ENCODE measurements at places on chromosomes 3 and 15.

DNA sequence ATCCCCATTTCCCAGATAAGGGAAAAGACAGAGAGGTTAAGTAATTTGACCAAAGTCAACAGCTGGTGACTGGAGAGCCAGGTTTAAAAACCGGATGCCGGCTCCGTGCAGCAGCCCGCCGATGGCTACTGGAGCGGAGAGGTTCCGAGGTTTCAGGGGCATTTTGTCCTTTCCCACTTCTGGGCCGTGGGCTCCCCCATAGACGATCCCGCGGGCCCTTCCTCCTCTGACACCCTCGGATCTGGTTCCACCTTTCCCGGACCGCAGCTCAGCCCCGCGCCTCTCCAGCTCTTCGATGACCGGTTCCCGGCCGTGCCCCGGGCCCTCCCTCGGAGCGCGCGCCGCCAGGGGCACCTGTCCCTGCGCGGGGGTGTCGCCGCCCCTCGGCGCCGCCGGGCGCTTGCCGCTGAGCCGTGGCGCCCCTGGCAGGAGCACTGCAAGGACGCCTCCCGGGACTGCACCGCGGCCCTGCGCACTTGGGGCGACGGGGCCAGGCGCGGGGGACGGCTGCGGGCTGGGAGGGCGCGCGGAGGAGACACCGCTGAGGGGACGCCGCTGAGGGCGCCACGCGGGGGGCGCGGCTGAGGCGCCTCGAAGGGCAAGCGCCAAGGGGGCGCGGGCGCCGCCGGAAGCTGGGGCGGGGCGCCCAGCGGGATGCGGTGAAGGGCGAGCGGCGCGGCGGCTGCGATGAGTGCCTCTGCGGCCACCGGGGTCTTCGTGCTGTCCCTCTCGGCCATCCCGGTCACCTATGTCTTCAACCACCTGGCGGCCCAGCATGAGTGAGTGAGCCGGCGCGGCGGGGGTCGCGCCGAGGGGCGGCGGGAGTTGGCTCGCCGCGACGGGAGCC, at the start of gene TM6SF1:
TSS of gene TM6SF1 (plus strand) at position 652 of the 847 bp plus-strand sequence. CDS start at position 688, 36 bp downstream.
- DNase-seq = no peak

GRCh38 chr3:104648823-104649222, 717.9 kb upstream of the ALCAM start:
- DNase-seq = no peak

DNA sequence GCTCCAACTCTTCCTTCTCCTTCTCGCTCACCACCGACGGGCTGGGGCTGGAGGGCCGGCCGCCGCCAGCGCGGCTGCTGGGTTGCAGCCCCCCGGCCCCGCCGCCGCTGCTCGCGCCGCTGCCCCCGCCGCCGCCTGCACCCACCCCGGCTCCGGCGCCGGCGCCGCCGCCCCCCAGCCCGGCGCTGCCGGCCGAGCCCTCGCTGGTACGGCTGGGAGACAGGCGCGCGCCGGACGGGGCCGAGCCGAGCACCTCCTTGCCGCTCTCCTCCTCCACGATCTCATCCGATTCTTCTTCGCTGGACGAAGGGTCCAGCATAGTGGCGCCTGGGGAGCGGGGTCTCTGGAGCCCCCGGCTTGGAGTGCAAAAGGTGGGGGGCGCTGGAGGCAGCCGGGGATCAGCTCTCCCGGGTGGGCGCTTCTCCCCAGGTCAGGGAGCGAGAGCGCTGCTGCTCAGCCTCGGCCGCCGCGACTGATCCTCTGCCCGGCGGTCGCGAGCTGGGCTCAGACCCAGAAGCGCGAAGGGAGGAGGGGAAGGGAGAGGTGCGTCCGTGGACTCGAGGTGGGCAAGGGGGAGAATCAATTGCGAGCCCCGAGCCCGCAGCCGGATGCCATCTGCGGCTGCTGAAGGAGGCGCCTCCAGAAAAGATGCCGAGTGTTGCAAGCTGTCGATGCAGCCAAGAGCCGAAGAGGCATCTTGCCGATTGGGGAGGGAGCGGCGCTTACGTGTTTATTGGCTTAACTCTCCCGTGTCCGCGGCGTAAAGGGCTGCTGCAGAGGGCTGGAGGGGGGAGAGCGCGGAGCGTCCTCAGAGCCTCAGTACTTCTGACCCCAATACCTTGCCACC, at the start of gene CADPS:
TSS of gene CADPS (minus strand) at position 706 of the 847 bp plus-strand sequence. CDS start at position 319, 387 bp downstream.
- no peak for DNase-seq

DNA sequence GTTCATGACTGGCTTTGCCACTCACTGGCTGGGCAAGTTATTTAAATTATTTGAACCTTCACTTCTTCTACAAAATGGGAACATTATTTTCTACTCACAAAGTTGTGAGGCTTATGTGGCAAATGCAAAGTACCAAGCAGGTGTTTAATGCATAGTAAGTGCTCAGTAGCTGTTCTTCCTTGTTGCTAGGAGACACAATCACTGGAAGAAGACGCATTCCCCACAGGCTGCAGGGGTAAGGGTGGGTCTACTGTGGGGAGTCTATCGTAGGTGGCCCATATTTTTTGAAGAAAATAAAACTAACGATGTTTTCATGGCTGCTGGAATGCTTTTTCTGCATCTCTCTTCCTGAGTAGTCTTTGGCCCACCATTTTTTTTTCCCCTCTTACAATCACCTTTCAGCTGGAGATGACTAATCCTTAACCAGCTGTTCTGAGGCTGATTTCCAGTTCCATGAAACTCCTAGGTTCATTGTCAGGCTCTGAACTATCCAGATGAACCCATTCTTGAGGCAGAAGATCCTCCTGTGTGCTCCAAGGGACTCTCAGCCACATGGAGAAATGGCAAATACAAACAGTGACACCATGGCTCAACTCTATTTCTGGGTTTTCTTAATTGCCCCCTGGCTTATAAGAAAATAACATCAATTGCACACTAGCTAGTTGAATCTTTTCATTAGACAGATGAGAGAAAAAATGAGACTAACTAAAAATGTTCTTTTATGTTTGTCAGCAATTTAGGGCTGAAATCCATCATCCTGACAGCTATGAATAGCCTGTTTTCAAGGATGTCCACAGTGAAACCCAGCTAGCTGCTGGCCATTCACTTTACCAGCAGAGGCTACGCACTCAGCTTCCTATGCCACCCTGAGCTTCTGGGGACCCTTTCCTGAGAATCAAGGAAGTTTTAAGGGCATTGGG, 108.3 kb upstream of the ETV5 start:
- DNase-seq = no peak

- DNase-seq = no peak
Measured at GRCh38 chr15:81901319-81901718, 144.5 kb downstream of the MEX3B start.

GRCh38 chr15:95690631-95691340, 639.7 kb upstream of the NR2F2 start:
- no peak for DNase-seq
